ENCODE measurements at places on chromosomes 5 and 9.

DNA sequence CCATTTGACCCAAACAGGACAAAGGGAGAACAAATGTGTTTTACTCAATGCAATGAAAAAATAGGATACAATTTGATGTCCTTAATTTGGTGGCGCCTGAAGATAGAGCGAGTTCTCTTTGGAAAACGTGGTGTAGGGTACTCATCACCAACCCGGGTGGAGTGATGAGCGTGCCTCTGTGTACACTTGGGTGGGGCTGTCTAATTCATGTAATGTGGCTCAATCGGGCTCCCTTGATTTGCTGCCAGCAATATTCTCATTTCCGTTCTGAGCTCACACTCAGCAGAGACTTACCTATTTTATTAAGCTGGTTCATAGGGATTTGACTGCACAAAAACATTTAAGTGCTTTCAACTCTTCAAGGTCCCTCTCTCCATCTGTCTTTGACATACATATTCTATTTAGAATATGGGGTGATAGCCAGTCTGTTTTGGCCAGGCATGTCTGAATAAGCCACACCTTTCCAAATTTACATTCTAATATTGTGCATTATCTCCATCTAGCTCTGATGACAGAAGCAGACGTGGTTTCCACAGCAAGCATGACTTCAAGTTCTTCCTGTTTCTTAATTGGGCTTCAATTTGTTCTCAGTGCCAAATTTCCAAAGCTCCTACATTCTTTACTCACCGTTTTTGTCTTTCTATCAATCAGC lies 162.5 kb downstream of the IRX2 start:
- no peak for DNase-seq

DNA sequence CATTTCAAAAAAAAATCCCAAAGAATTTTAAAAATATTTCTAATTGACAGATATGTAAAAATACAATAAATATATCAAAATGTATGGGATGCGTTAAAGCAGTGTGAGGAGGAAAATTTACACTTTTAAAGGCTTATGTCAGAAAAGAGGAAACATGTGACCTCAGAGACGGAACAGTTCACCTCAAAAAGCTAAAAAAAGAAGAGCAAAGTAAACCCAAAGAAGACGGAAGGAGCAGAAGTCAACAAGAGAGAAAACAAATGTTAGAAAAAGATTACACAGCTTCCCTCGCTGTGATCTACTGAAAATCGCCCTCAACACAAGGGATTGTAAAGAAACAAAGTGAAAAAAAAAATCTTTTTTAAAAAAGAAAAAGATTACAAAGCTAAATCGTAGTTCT lies 186.9 kb downstream of the AUH start:
- no peak for DNase-seq

DNA sequence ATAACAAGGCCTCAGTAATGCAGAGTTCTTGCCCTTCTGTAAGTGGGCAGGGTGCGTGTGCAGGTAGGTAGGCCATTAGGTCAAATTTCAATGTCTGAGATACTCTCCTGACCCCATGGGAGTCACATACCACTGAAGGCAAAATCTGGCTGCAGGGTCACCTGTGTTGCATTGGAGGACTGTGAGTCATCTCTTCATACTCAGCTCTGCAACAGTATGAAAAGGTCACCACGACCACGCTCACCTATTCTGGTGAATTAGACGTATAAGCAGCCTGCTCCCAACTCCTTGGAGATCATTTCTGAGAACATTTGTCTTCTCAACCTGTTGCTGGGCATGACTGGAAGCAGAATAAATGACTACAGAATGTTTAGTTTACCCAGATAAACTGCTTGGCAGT lies 599.8 kb downstream of the PDE4D start:
- DNase-seq: no peak

- no peak for DNase-seq
Observed at GRCh38 chr5:125928663-125929062, 494.5 kb upstream of the GRAMD2B start.

- no peak for DNase-seq
Observed at GRCh38 chr5:96945144-96945897, 9.4 kb downstream of the LNPEP start.

DNA sequence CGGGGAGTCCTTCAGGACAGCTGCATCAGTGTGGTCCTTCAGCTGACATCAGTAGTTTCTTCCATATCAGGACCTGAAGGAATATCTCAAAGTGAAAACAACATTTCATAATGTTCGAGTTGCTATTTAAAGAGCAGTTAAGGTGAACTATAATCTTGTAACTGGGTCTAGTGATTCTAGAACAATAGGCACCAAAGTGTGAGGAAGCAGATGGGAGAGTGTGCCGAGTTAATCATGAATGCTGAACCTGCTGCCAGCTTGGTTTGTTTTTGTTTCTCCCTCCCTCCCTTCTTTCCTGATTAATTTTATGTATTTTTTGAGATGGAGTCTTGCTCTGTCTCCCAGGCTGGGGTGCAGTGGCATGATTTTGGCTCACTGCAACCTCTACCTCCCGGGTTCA lies 3.6 kb upstream of the PTGR1 start:
- DNase-seq: no peak

GRCh38 chr9:124828489-124829333 lies 24.5 kb upstream of the WDR38 start:
- no peak for DNase-seq

DNA sequence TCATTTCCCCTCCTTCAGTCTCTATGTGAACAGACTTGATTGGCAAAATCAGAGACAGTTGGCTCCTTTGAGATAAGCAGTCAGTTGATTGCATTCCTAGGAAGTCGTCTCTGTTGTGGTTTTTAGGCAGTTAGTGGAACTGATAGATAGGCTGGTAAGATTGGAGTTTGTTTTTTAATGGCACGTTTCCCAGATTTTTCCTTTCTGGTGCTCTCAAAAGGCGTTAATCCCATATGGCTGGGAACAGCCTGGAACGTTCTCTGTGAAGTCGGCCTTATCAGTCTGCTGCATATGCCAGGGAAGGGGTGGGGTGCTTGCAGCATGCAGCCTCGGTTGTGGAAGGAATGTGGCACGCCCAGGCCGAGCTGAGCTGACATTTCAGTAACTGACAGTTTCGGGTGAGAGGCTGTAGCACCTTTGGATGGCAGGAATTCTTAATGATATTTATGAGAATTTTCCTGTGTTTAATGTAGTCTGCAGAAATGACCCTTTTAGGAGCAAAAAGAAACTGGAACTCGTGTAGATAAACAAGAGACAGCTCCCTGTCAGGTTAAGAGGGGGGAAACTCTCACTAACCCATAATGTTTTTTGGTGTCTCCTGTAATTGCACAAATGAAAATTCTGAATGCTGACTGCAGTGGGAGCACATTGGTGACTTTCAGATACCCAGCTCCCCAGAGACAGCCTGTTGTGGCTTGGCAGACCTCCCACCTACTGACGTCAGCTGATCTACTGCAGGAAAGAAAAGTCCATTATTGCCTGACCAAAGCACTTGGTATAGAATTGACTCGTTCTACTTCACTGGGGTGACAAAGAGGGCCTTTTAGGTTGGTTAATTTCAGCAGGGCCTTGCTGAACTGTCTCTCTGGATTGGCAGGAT lies 6.3 kb downstream of the SPTAN1 start:
- peak; percentile 78 for DNase-seq

DNA sequence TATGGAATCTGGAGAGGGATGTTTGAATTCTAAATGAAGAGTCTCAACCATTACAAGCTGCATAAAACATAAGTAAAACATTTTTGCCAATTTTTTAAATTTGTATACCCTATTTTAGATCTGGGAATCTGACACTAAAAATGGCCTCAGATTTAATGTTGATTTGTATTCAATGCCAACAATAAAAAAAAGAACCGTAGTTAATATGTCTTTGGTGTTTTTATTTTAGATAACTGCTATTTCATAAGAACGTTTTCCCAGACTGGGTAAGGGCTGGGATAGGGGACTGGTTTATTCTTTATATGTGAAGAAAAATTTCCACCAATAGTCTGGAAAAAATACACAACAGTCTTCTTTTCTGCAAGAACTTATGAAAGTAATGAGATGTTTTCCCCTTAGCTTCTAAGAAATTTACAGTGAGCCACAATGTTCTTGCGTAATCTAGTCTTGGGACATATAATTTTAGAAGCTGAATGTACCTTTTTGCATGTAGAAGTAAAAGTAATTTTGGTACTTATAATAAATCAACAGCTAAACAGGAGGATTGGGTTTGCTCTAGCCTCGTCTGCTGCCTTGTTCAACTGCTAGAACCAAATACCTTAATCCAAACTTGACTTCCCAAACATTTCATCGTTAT lies 244.6 kb upstream of the EFNA5 start:
- DNase-seq: no peak

GRCh38 chr5:11110128-11110527 lies 349.1 kb upstream of the DAP start:
- DNase-seq: no peak

GRCh38 chr9:82252116-82252515 lies 263.5 kb downstream of the SPATA31D1 start:
- DNase-seq: no peak

DNA sequence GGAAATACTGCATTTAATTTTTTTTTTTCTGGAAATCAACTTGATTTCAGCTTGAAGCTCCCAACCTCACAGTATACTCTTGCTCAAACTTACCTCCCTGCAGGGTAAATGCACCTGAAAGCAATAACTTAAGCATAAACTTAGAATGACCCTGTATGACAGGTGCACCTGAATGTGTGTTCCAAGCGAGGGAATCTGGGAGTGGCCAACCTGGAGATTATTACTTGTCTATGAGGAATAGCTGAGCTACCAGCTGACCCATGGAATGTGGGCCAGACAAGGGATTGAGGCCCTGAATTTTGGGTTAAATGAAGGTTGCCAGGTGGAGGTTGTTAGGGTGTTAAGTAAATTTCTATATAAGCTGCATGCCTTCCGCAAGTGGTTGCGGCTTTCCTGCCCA lies 140.6 kb downstream of the OSTF1 start:
- DNase-seq: no peak

- no peak for DNase-seq
Observed at GRCh38 chr5:139919308-139919707, 123.7 kb downstream of the PSD2 start.

DNA sequence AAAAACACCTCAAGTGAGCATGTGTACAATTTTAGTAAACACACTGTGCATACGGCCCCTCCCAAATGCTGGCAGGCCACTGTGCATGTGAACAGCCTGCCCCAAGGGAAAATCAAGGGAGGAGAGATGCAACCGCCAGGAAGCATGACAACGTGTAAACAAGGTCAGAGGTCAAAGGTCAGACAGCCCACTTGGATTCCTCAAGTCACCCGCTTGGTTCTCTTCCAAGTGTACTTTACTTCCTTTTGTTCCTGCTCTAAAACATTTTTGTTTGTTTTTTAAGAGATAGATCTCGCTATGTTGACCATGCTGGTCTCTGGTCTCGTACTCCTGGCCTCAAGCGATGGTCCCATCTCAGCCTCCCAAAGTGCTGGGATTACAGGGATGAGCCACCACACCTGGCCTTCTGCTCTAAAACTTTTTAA lies 126.7 kb upstream of the SHB start:
- no peak for DNase-seq

- no peak for DNase-seq
Observed at GRCh38 chr9:92499701-92500100, 17.4 kb upstream of the ASPN start.

- no peak for DNase-seq
Observed at GRCh38 chr5:142784401-142784955, 14.3 kb downstream of the ARHGAP26 start.

DNA sequence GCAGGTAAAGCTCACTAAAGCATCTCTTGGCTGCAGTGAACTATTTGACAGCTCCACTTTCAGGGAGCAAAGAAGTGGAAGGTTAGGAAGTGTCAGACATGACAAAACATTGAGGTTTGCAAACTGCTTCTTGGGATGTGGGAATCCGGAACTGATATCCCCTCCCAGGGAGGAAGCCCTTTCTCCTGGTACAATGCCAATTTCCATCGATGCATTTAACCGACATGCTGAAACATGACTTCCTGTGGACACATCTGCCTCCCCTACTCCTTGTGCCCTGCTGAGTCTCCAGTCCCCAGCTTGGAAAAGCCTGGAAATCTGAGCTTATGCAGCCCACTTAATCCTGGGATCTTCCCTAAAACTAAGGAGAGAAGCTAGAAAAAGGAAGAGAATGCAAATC lies 323.1 kb upstream of the DAP start:
- no peak for DNase-seq

DNA sequence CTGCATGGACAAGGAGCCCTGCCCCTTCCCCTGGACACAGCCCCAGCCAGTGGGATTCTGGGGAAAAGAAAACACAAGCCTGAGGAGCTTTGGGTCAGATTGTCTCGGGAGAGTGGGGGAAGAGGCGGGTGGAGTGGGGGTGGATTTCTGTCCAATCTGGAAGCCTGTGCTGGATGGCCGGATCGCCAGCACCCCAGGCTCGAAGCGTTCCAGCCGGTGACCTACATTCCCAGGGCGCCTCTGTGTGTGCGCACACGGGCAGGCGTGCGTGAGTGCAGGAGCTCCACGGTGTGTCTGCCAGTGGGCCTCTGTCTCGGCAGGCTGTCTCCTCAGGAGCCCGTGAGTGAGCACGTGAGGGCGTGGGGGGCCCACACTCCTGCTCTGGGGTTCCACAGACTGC lies 74.3 kb upstream of the DAB2IP start:
- peak; percentile 36 for DNase-seq

GRCh38 chr5:152288499-152288898 lies 116.6 kb downstream of the NMUR2 start:
- DNase-seq: no peak

- DNase-seq: no peak
Observed at GRCh38 chr5:9140711-9141110, 405.2 kb downstream of the SEMA5A start.

GRCh38 chr5:50501491-50502228 lies 60.6 kb upstream of the EMB start:
- DNase-seq: no peak

GRCh38 chr5:151093476-151093889 lies 12.6 kb upstream of the TNIP1 start:
- no peak for DNase-seq

DNA sequence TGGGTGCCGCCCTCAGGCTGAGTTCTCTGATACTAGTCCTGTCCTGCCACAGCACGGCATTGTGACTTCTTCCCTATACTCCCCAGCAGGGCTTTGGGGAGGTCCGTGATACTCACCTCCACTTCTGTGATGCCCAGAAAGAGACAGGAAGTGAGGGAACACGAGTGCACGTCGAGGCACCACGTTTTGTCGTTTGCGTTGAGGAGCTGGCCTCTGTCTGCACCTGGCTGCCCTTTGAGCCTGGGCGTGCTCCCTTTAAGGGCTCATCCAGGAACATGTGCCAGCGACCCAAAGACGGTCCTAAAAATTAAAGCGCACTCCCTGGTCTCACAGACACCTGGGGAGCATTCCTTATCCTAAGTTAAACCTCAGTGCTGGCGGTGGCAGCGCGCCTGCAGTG lies 8.7 kb upstream of the IRX4 start:
- no peak for DNase-seq

- no peak for DNase-seq
Observed at GRCh38 chr9:112411626-112412027, 31.7 kb downstream of the HSDL2 start.

- DNase-seq: no peak
Observed at GRCh38 chr5:173733831-173734501, 117.5 kb upstream of the BOD1 start.

DNA sequence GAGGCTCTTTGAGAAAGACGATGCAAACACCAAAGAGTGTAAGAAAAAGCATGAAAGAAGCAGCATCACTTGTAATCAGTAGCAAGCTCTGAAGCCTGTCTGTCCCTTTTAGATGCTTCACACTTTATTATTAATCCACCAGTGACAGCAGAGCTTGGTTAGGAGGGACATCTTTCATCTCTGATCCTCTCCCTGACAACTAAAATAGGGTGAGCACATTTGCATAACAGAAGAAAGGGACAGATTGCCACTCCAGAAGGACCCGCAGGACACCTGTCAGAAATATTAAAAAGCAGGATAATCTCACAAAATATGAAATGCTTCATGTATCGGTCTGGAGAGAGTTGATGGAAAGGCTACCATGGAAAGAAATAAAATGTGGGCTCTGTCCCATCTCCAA lies 71.4 kb upstream of the MAP1B start:
- DNase-seq: no peak
